ENCODE measurements at places on chromosomes 2 and 18. TPM values are rescaled to one million over a fixed set of nuclear protein-coding genes. Genes with fewer than 3 reads are reported as not detected.
A peak's percentile ranks its signal among the peaks of the same experiment; 100 is the strongest.

GRCh38 chr2:241001413-241002274, 3.2 kb downstream of the SNED1 start:
- DNase-seq, result no peak

- DNase-seq, result no peak
Measured at GRCh38 chr2:68770271-68771111, 35.9 kb downstream of the ARHGAP25 start.

DNA sequence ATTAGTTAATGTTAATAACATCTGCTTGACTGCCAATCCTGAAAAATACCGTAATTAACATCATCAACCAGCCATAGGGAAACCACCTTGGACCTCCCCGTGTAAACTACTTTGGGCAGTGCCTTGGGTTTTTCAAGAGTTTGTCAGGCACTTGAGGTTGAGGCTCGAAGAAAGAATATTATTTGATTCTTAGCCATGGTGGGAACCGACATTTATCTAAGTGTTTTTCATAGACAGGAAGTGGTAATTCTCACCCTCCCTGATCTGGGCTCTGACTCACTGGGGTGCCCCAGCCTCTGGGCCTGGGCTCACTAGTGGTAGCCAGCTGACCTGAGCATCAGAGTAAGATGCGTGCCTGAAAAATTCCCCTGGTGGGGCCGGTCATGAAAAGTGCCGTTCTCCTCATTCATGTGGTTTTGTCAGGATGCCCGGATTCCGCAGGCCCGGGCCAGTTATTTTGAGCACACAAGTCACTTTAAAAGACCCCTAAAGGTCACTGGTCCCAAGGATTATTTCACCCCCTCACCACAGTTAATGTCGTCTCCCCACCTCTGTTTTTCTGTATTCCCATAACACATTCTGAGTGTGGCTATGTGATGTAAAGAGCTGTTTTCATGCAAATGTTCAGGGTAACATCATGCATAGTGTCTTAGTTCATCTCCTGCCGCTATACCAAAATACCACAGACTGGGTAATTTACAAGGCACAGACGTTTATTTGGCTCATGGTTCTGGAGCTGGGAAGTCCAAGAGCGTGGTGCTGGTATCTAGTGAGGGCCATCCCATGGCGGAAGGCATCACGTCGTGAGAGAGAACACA, 21.6 kb upstream of the SPATA3 start:
- DNase-seq, result peak; percentile 92

SKOR2 gene
- not detected for total RNA-seq

- DNase-seq, result no peak
Measured at GRCh38 chr2:148999451-148999921, 39.0 kb upstream of the LYPD6B start.

DNA sequence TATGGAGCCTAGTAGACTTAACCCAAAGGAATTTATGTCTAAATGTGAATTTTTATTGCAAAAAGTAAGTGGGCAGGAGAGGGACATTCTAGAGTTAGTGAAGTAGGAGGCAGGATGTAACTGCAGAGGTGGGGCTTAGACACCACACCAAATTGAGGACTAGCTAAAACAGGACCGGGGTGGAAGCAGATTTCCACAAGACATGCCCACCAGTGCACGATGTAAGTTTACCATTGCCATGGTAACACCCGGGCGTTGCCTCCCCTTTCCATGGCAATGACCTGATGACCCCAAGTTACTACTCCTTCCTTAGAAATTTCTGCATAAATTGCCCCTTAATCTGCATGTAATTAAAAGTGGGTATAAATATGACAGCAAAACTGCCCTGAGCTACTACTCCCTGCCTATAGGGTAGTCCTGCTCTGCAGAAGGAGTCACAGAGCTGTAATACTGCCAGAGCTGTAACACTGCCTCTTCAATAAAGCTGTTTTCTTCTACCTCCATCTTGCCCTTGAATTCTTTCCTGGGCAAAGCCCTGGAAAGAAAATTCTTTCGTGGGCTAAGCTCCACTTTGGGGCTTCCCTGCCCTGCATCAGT, 509.7 kb downstream of the ERBB4 start:
- no peak for DNase-seq

DNA sequence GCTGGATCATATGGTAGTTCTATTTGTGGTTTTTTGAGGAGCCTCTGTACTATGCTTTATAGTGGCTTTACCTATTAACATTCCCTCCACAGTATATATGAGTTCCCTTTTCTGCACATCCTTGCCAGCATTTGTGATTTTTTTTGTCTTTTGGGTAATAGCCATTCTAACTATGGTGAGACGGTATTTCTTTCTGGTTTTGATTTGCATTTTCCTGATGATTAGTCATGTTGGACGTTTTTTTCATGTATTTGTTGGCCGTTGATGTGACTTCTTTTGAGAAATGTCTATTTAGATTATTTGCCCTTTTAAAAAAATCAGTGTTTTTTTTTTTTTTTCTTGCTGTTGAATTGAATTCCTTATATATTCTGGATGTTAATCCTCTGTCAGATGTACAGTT, 31.1 kb downstream of the ACTR3 start:
- DNase-seq, result no peak
